Placental epithelial cell (primary cell): ENCODE measurements at places on chromosomes 6 and 20. TPM values are rescaled to one million over a fixed set of nuclear protein-coding genes. Genes with fewer than 3 reads are reported as not detected.

GPLD1 gene
- total RNA-seq = 0.33 and 0.39 TPM in 2 replicates

ADGB gene
- total RNA-seq = 0.39 TPM in 1 of 2 replicates, not detected in the other

ADAM33 gene
- 3.1 TPM in 2 replicates for total RNA-seq

TRIM15 gene
- total RNA-seq = not detected in 2 replicates

TBC1D20 gene
- total RNA-seq = 38.1 and 53.6 TPM in 2 replicates

PNPLA1 gene
- not detected in 2 replicates for total RNA-seq

TXLNB gene
- not detected in 2 replicates for total RNA-seq
